Right forelimb (tissue), 1 donor: ENCODE measurements at places on chromosomes 6 and 20.

GRCh38 chr6:169024047-169024660 lies 229.5 kb downstream of the THBS2 start:
- no peak for DNase-seq

GRCh38 chr6:104639668-104640067 lies 220.1 kb downstream of the HACE1 start:
- no peak for DNase-seq

- no peak for DNase-seq
Measured at GRCh38 chr6:130293800-130294199, 71.0 kb upstream of the SAMD3 start.

- no peak for DNase-seq
Measured at GRCh38 chr6:63799313-63799712, 163.7 kb downstream of the PHF3 start.

DNA sequence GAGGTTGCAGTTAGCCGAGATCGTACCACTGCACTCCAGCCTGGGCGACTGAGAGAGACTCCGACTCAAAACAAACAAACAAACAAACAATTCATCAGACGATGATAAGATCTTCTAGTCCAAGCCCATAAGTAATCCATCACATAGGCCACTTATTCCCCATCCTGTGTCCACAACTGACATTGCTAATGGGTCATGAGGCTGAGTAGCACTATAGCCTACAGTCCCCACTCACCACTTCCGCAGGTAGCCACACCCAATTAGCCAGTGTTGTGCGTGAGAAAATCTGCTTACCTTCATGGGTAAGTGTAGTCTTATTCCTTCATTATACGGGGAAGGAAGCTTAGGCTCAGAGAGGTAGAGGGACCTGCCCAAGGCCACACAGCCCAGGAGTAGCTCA lies 13.1 kb downstream of the JPH2 start:
- DNase-seq: no peak
